ENCODE measurements at places on chromosomes 7 and 10.

DNA sequence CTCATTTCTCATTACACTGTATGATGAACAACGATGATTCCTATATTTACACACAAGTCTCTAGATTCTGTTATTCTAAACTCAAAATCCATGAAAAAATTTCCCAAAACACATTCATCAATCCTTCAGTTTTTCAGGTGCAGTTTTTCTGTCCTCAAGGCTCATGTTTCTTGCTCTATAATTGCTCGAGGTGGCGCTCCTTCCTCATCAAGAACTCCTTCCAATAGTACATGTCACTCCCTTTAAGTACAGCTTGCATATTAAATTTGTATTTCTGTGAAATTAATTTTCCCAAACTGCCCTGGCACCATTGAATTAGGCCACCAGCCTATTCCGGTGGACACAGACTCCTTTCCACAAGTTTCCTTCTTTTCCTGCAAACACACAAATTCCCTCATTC lies 188.7 kb upstream of the MINDY3 start:
- no peak for DNase-seq

GRCh38 chr7:36591636-36592035 lies 132.7 kb downstream of the AOAH start:
- no peak for DNase-seq

- peak; percentile 37 for DNase-seq
Measured at GRCh38 chr10:128078136-128078969, 47.9 kb downstream of the MKI67 start.

- no peak for DNase-seq
Measured at GRCh38 chr10:28072573-28072972, 73.7 kb upstream of the ODAD2 start.

DNA sequence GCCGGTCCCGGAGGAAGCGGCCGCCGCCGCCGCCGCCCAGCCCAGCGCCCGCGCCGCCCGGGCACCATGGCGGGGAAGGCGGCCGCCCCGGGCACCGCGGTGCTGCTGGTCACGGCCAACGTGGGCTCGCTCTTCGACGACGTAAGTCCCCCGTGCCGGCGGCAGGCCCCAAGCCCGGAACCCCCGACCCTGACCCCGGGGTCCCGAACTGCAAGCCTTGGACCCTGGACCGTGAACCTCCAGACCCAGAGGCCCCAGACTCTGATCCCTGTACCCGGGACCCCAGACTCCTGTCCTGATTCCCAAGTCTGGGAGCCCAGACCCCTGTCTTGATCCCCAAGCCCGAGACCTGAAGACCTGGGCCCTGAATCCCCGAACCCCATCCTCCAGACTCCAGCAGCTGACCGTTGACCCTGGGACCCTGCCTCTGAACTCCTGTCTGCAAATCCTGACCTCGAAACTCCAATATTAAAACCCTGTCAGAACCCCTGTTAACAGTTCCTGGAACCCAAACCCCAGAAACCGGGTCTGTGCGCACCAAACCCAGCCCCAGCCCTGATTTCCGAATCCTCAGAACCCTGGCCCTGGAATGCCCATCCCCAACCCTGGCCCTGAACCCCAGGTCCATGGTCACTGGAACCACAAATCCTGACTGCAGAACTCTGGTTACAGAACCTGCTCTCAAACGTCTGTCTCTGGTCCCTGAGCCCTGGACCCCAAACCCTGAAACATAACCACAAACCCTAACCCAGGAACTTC lies 623 bp downstream of the INPP5A start:
- DNase-seq: no peak

- no peak for DNase-seq
Measured at GRCh38 chr10:80996615-80997193, 459.0 kb downstream of the SH2D4B start.

DNA sequence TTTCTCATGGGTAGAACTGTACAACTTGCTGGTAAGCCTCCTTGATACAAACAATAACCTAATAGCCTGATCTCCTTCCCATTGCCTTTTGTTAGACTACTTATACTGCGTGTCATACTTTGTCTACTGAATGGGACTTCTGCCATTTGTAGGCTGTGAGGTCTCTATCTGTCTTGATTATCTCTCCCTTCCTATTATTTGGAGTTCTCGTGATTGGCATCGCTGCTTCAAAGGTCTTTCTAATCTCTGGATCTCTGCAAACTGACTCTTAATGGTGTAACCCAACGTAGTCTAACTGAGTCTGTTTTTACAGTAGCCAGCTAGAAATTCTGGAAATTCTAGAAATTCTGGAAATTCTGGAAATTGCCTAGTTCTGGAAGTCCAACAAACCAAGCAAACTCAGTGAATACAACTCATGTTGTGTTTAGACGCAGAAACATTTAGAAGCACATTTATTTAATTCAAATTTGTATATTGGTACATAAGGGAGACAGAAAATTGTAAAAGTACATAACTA lies 29.8 kb downstream of the PHYHIPL start:
- no peak for DNase-seq

GRCh38 chr7:21898265-21898930 lies 47.3 kb downstream of the CDCA7L start:
- DNase-seq: no peak

DNA sequence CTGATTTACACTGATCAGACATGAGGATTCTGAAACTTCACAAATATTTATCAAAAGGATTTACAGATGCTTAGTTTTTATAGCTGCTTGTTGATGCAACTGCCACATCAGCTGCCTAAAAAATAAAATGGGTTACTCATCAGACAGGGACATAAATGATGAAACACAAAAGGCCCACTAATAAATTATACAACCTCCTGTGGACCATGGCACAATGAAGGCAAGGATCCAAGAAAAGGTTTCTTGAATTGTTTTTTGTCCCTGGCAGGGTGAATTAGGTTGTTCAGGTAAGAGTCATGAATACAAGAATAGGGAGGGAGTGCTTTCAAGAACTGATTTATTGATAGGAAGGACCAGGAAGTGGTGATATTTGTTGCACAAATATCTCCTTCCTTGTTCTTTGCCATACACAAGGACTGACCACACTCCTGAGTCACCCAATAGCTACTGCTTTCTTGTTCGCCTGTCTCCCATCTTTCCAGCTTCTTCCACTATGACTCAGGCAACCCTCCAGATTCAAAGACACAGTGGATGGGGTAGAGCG lies 234.5 kb downstream of the AHR start:
- DNase-seq: no peak

GRCh38 chr7:99953649-99954048 lies 22.2 kb downstream of the AZGP1 start:
- DNase-seq: no peak

- DNase-seq: no peak
Measured at GRCh38 chr10:34612446-34612845, 202.7 kb downstream of the PARD3 start.

DNA sequence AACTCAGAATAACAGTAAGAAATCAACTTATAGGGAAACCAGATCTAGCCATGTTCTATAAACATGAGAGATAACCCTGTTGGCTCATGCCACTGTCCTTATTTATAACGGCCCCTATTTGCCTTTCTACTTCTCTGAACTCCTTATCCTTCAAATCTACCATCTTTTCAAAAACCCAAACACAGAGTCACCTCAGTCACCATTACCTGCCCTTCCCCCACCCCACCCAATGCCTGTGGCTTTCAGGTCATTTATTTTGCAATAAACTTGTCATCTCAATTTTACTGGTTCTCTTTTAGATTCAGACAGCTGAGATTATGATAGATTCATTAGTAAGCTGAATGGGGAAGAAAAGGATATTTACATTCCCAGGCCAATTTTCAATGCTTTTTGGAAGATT lies 53.6 kb downstream of the KMT2C start:
- no peak for DNase-seq

DNA sequence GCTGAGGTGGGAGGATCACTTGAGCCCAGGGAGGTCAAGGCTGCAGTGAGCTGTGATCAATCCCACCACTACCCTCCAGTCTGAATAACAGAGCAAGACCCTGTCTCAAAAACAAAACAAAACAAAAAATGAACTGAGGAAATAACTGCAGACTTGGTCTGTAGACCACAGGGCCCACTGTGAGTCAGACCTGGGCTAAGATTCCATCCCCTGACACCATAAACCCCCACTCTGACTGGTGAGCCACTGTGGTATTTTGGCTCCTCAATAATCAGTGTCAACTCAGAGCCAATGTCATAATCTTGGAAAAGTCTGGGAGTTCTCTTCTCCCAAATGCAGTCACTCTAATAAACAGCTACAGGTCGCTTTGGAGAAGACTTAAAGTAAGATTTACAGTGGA lies 24.0 kb upstream of the ERCC6 start:
- DNase-seq: no peak

DNA sequence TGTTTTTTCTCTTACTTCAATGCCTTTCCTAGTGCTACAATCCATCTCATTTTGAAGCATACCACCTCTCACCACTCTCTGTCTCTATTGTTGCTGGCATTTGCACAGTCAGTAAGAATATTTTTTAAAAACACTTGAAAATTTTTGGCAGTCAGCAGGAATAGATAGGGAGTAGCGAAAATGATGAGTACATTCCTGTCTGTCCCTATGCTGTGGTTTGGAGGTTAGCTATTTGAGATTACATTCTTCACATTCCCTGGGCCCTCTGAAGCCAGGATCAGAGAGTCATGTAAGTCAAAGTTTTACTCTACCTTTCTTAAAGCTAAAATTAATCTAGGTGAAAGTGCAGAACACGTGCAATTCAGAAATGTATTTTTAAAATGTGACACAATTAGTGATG lies 53.0 kb upstream of the MAGI2 start:
- DNase-seq: no peak

- no peak for DNase-seq
Measured at GRCh38 chr10:113735913-113736312, 15.6 kb upstream of the PLEKHS1 start.

DNA sequence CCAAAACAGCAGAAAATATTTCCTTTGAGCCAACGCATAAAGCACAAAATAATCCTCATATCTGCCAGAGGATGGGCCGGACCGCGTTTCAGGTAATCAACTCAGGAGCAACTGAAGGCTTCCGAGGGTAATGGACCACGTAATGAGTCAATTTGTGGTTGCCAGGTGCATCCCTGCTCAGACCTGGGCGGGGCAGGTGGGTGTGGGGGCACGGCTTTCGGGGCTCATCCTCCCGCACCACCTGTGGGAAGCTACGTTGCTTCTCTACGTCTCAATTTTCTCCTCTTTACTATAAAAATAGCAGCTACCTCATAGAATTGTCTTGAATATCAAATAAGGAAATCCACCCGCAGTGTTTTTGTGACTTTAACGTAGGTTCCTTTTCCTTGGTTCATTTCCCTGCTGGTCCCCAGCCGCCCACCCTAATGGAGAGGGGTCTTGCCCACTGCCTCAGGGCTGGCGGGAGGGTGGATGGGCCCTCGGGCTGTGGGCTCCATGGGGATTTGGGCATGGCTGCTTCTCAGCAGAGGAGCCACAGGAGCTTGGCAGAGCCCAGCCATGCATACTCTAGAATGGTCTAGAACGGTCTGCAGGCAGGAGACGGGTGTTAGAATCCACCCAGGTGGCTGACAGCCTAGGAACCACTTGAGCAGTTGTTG lies 324.7 kb downstream of the ADARB2 start:
- no peak for DNase-seq

- no peak for DNase-seq
Measured at GRCh38 chr7:82235713-82236112, 207.9 kb downstream of the CACNA2D1 start.

GRCh38 chr7:112137141-112138101 lies 68.8 kb downstream of the DOCK4 start:
- no peak for DNase-seq

- no peak for DNase-seq
Measured at GRCh38 chr7:55420530-55420929, 55.4 kb downstream of the LANCL2 start.

- DNase-seq: no peak
Measured at GRCh38 chr10:89837165-89838043, 136.0 kb downstream of the KIF20B start.

GRCh38 chr7:37916673-37917660 lies at the start of gene SFRP4:
SFRP4 (minus strand) TSS chr7:37916817; CDS start chr7:37916537, 280 bp downstream.
- no peak for DNase-seq

DNA sequence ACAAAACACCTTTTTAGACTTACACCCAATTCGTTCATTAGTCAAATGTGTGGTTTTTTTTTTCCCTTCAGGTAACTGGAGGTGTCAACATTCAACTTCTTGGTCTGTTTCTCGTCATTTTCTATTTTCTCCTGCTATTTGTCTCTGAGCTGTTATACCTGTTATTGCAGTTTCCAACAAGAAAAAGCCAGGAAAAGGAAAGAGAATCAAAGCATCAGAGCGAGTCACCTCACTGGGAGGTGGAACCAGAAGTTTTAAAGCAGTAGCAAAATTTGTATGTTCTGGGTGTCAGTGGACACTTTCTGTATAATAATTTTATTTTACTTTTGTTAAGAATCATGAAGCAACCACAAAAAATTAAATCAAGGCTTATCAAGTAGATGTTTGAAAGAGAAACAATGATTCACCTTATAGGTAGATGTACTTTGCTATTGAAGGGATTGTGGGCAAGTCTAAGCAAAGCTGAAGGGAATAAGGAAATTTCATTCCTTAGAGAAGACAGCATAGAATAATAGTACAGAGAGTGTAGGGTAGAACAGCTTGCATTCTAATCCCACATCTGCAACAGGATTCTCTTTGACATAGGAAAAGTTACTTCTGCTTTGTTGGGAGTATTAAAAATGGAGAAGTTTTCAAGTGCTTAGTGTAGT lies 675.8 kb downstream of the PCDH15 start:
- DNase-seq: no peak

GRCh38 chr7:322111-322671 lies 32.2 kb downstream of the FOXL3 start:
- peak; percentile 69 for DNase-seq

- DNase-seq: no peak
Measured at GRCh38 chr7:55177068-55177530, 158.3 kb downstream of the EGFR start.

GRCh38 chr7:115043605-115044004 lies 121.7 kb downstream of the MDFIC start:
- no peak for DNase-seq

DNA sequence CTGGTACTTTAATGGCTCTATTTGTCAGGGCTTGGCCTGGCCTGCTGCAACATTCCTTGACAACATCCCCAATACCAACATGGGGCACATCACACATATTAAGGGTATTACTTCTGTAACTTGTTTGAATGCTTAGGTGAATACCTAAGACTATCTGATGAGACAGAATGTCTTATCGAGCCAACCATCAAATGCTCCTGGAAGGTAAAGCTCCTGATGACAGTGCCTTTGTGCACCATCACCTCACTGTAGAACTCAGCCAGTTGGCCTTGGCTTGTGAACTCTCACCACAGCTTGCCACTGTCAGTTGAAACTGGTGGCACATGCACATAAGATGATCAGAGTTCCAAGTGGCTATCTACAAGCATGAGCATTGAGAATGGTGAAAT lies 3.7 kb upstream of the MYO1G start:
- no peak for DNase-seq

GRCh38 chr7:132419542-132419941 lies 156.7 kb downstream of the PLXNA4 start:
- no peak for DNase-seq

GRCh38 chr7:131570401-131570800 lies 14.0 kb upstream of the PODXL start:
- no peak for DNase-seq

DNA sequence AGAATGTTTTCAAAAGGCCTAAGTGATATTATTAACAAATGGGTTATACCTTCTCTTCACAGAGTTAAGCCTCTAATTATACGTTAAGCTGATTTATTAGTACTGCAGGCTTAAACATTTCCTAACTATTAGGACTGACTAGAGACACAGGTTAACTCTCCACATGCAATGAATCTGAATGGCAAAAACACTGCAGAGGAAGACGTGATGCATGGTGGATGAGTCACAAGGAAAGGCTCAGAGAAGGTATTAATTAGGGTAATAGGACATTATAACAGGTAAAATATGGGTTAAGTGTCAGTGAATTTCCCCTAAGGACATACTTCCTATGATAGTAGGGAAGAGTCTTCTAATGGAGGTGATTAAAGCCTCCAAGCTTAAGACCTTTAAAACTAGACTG lies 24.7 kb upstream of the SEM1 start:
- DNase-seq: no peak

All from stimulated activated CD4-positive, alpha-beta T cell treated with anti-CD3 and anti-CD28 coated beads, Interleukin-12 subunit alpha, Interleukin-12 subunit beta, amount 100 ng/mL, for 48 hours (primary cell).